Aorta (tissue), 5 donors: ENCODE measurements at places on chromosomes 12 and 14.
A peak's percentile ranks its signal among the peaks of the same experiment; 100 is the strongest.

DNA sequence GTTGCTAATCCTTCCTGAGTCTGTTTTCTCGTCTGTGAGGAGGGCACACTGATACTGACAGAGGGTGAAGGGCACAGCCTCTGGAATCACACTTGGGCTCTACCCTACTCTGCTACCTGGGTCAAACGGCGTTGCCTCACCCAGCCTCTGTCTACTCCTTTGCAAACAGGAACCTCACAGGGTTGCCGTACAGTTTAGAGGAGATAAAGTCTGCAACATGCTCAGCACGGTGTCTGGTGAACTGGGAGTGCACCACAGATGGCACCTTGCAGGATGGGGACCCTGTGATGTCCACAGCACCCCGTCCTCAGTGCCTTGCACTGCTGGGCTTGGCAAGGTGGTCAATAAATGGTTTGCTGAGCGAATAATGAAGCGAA is 38.3 kb downstream of the TESC start:
- no peak for DNase-seq

DNA sequence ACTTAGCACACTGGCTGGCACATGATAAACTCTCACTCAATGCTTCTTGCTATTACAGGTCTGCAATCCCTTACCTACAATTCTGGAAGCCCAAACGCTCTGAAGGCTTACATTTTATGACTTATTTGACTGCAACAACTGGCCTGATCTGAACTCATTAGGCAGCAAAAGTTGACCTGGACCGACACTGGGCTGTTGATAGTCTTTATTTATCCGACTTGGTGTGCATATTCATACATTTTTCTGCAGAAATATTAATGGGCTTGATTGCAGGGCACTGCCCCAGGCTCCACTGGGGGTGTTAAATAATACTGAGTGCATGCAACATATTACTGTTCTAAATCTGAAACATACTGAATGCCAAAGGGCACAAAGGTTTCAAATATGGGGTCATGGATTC is 1076.7 kb downstream of the BCL11B start:
- DNase-seq: no peak

DNA sequence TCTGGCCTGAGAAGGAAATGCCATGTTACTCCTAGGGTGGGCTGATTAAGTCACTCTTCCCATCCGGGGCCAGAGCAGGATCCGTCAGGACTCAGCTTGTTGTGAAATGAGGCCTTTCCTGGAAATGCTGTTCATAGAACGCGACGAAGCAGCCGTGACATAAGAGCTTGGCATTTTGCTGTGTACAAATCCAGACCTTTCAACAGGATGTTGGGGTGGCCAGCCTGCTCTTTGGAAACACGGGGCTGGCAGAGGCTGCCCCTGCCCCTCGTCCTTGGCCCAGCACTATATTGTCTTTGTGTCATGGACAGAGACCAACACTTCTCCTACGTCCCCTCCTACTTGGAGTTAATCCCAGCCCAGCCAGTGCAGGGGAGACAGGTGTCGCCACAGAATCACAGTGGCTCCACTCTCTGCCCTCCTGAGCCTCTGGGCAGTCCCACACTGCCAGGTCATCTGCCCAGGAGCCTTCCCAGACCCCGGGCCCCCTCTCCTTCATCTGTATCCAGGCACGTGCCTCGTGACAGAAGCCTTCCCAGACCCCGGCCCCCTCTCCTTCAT is 18.6 kb upstream of the EIF5 start:
- no peak for DNase-seq

GRCh38 chr12:32402946-32403345 is 3.6 kb downstream of the FGD4 start:
- DNase-seq: no peak

DNA sequence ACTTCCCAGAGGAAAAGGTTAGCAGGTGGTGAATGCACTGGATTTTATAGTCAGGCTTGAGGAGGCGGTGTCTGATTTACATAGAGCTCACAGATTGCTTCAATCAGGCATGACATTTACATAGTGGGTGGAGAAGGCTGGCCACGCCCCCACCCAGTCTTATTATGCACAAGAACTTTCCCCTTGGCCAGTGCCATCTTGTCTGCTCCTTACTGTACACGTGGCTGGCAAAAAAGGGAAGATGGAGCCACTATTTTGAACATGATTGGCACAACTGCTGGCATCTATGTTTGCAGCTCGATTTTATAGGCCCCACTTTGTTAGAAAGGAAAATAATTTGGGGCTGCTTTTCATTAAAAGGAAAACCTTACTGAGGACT is 10.9 kb upstream of the LGMN start:
- DNase-seq: no peak

- DNase-seq: no peak
Observed at GRCh38 chr14:68016255-68016914, 196.8 kb downstream of the RAD51B start.

DNA sequence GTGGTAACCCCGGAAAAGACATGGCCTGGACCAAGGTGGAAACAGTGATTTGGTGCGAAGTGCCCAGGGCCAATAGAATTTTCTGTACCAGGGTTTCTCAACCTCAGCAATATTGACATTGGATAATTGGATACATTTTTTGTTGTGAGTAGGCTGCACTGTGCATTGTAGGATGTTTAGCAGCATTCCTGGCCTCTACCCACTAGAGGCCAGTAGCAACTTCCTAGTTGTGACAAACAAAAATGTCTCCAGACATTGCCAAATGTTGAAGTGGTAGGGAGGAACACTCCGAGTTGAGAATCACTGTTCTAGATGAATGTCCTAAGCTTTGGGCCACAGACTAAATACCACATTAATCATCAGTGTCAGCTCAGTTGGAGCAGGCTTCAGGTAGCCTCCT is 6.2 kb upstream of the CGRRF1 start:
- DNase-seq: no peak

- peak; percentile 94 for DNase-seq
Observed at GRCh38 chr14:105527826-105528585, 1.6 kb downstream of the TMEM121 start.

- no peak for DNase-seq
Observed at GRCh38 chr12:109069307-109070271, 17.2 kb downstream of the USP30 start.

DNA sequence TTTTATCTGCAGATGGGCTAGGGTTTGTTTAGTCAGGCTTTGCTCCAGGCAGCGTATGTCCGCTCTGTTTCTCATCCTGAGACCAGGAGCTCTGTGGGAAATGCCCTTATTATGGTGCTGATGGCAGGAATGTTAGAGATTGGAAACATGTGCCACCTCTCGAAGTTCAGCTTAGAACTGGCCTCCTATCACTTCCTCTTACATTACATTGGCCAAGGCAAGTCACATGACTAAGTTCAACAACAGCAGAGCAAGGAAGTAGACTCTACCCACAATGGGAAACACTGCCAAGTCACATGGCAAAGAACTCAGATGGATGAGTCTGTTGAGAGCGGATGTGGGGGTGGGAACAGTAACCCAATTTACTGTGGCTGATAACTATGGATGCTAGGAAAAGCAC is 161.9 kb upstream of the WSCD2 start:
- no peak for DNase-seq

DNA sequence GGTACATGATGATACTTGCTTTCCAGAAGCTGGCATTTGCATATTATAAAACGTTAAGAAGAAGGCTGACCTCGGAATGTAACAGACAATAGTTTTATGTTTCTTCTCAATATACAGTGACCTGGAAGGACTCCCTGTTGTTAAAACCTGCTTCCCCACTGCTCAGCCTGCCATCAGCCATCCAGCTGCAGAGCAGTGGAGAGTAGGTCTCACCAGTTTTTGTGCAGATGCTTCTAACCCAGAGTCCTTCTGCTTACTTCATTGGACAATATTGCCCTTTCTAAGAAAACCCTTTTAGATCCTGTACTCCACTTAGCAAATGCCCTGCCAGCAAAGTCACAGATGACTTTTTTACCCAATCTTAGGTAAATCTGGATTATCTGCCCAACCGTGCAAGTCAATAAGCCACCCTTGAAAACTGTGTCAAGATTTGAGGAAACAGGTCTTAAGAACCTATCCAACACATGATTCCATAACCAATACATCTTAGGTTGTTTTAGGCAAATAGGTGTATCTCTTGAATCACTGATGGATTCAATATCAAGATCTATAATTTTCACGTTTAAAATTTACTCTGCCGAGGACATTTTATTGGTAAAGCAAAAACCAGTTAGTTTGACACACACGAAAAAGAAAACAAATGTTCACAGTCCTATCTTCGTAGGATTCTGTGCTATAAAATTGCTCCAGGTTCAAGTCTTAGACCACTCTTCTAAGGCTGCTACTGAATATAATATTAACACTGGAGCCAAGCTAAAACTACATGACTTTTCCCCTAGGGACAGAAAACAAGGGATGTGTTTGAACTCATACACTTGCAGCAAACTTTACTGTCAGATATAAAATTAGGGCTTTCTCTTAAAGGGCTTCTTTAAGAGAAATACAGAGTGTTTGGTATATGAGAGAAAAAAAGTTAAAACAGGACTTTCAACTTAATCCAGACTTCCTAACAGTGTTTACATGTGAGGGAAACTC is 5.7 kb downstream of the PHLDA1 start:
- DNase-seq: no peak

- DNase-seq: no peak
Observed at GRCh38 chr12:93857279-93857938, 180.2 kb downstream of the CRADD start.

DNA sequence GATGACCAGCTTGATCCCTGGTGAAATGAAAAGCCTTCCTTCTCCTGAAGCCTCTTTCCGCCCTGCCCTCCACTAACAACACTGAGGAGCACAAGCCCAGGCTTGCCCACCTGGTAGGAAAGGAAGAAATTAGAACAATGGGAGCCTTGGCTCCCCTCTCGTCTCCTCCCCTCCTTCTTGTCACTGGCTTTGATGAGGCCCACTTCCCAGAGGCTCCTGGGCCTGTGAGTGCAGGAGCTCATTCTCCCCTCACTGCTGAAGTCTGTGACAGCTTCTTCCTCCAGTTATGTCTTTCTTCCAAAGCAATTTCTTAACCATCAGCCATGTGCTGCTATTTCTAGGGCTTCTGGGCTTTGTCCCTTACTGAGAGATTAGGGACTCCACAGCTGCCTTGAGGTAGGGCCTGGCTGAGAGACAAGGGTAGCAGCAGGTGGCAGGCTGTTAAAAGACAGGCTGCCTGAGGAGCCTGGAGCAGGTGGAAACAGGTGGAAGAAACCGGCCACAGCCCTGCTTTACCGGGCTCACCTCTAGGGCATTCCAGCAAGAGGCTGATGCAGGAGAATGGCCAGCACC is 53.6 kb upstream of the SRSF5 start:
- DNase-seq: no peak

DNA sequence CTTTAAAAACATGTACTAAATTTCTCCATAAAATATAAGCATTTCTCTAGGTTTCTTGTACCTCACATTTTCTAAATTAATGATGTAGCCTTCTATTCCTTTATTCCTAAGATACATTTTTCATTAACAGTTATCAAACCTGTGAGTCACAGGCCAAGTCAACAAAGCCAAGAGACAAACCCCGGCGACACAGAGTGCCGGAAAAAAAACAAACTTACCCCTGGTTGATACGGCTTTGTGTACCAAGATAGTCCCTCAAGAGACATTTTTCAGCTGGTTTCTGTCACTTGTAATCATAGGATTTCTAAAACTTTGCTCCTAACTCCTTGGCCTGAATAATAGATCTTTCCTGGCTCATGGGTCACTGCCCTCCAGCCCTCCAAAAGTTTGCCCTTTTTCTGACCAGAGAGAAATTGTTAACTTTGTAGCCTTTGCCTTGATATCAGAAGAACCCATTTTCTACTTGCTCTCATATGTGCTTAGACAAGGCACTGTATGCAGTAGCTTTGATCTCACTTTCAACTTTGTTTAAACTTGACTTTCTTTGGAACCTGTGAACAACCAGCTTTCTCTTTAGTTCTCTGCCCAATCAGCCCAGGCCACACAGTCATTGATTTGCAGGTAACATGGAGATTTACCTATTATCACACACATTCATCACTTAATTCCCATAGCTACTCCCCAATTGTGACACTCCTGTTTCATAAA is 172.2 kb downstream of the PRKD1 start:
- DNase-seq: no peak

- DNase-seq: no peak
Observed at GRCh38 chr12:63103494-63104131, 47.4 kb downstream of the AVPR1A start.

- DNase-seq: no peak
Observed at GRCh38 chr12:12964255-12964654, 12.3 kb upstream of the GPRC5D start.
